G401 (cell line): ENCODE measurements at places on chromosomes 4 and X.

GRCh38 chr4:107629318-107629717 lies 90.7 kb downstream of the PAPSS1 start:
- DNase-seq: no peak

DNA sequence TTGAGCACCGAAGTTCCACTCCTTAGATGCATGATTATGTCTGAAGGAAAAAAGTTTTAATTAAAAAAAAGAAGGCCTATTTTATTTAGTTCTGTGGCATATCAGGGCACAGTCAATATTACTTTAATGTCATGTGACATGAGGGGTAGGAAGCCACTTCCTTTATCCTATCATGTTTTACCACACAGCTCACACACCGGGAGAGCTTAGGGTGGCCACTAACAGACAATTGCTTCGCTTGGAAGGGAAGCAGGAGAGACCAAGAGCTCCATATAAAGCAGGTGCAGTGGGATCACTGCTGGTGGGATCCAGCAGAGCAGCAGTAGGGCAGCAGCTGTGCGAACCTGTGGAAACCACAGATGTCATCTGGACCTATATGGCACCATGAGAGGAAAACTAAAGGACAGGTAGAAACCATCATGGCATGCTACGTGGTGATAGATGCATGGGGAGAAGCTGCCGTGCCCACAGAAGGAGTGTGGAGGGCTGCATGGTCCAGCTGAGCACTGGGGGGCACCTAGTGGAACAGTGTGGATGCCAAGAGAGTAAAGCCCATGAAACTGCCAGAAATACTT lies 52.0 kb downstream of the DTHD1 start:
- DNase-seq: no peak

- no peak for DNase-seq
Observed at GRCh38 chr4:15945516-15945915, 7.0 kb upstream of the FGFBP1 start.

DNA sequence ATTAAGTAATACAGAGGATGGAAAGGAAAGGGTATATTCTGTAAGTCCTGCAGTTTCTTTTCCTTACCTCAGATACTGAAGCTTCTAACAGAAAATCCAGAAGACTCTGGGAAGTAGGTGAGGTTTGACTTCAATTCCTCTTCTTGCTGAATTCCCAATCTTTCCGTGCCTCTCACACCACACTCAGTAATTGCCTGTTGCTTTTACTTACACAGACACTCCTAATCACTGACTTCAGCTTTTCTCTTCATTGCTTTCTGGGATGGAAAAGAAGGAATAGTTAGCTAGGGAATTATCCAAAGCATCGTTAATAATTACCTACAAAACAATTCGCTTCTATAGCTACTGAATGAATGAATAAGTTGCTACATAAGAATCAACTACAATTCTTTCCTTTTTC lies 163.6 kb downstream of the FBXO8 start:
- peak; percentile 6 for DNase-seq

GRCh38 chr4:4524364-4524763 lies 17.5 kb downstream of the STX18 start:
- DNase-seq: peak; percentile 37

DNA sequence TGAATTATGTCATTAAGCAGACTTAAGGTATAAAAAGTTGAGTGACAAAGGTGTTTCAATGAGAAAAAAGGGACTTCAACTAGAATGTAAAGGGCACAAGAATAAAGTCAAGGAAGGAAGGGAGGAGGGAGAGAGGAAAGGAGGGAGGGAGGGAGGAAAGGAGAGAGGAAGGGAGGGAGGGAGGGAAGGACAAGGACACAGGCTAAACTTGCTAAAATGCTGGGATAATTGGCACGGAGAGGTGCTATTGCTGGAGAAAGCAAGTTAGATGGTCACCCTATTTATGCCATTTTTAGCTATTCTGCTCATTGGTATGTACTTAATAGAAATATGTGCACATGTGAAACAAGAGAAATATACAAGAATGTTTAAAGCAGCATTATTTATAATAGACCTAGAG lies 44.9 kb upstream of the SPP1 start:
- no peak for DNase-seq

GRCh38 chr4:132614682-132615081 lies 534.4 kb upstream of the PCDH10 start:
- no peak for DNase-seq

- no peak for DNase-seq
Observed at GRCh38 chr4:142596121-142596520, 250.0 kb downstream of the INPP4B start.

GRCh38 chrX:97026406-97026805 lies 142.7 kb downstream of the RPA4 start:
- DNase-seq: no peak

- DNase-seq: no peak
Observed at GRCh38 chr4:1378559-1379231, 27.5 kb downstream of the NKX1-1 start.

- DNase-seq: no peak
Observed at GRCh38 chr4:154595807-154596206, 5.3 kb upstream of the FGA start.

DNA sequence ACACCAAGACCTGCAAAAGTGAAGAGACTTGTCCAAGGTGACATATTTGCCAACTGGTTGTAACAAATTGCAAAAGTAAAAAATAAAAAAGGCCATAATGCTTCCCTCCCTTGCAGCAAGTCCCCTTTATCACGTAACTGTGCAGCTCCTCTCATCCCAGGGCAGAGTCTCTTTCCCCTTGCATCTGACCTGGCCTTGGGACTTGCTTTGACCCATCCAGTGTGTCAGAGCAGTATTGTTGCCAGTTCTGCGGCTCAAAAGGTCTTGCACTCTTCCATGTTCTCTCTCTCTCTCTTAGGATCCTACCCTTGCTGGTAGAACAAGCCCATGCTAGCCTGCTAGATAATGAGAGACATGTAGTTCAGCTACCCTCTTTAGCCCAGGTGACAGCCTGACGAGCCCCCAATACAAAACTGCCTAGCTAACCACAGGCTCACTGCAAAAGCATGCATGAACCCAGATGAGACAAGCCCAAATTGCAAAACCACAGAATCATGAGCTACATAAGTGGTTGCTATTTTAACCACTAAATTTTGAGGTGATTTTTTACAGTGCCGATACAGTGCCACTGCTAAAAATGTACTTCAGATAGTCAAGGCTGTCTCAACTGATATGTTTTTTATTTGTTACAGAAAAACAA lies 289.5 kb upstream of the PPARGC1A start:
- DNase-seq: no peak

- DNase-seq: no peak
Observed at GRCh38 chrX:19091596-19091995, 30.7 kb downstream of the ADGRG2 start.

GRCh38 chr4:105088110-105088879 lies 58.4 kb upstream of the TET2 start:
- no peak for DNase-seq

GRCh38 chr4:137430171-137430570 lies 102.1 kb downstream of the PCDH18 start:
- no peak for DNase-seq

- peak; percentile 29 for DNase-seq
Observed at GRCh38 chr4:106266201-106266600, 49.8 kb downstream of the TBCK start.
